HFFc6 (cell line): ENCODE measurements at places on chromosomes 1 and 21. TPM values are rescaled to one million over a fixed set of nuclear protein-coding genes. Genes with fewer than 3 reads are reported as not detected.

The OR2L13 gene
- total RNA-seq, result not detected in 3 replicates

The KCNQ4 gene
- not detected in 3 replicates for total RNA-seq

The ILDR2 gene
- total RNA-seq, result not detected in 3 replicates

The ATP6V1G3 gene
- 0.84 to 0.96 TPM (median 0.95 TPM) in 3 replicates for total RNA-seq

The THEM5 gene
- total RNA-seq, result not detected in 2 replicates

The ASTN1 gene
- total RNA-seq, result not detected in 2 replicates

The CCDC190 gene
- total RNA-seq, result not detected in 3 replicates
